D341Med (cell line): ENCODE measurements at places on chromosomes 2 and 18.

- no peak for DNase-seq
Measured at GRCh38 chr18:64695851-64696553, 547.1 kb upstream of the LINC00305 start.

- peak; percentile 80 for DNase-seq
Measured at GRCh38 chr2:224039080-224039769, at the start of gene SERPINE2. SERPINE2 (minus strand) TSS chr2:224039286; CDS start chr2:224001900, 37,386 bp downstream.

DNA sequence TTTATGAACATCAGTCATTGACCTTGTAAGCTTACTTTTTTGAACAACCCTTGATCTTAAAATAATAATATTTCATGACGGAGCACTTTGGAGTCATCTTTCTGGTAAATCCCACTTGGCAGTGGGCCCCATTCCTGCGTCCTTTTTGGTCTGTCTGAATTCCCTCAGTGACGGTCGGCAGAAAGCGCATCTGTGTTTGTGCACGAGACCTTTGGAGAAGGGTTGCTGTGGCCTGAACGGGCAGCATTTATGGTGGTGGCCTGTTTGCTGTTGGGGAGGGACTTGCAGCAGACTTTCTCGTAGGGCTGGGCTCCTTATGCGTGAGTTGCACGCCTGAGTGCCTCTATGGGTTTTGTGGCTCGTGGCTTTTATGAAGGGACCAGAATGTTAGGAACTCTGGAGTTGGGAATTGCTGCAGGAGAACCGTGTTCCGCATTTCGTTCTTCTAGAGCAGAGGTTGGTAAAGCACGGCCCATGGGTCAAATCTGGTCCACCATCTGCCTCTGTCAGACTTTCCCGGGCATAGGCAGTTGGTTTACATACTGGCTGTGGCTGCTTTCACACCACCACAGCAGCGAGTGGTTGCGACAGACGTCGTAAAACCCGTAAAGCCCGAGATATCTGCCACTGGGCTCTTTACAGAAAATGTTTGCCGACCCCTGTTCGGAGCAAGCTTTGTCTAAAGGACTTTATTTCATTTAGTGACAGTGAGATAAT lies 30.8 kb downstream of the LPIN1 start:
- no peak for DNase-seq

DNA sequence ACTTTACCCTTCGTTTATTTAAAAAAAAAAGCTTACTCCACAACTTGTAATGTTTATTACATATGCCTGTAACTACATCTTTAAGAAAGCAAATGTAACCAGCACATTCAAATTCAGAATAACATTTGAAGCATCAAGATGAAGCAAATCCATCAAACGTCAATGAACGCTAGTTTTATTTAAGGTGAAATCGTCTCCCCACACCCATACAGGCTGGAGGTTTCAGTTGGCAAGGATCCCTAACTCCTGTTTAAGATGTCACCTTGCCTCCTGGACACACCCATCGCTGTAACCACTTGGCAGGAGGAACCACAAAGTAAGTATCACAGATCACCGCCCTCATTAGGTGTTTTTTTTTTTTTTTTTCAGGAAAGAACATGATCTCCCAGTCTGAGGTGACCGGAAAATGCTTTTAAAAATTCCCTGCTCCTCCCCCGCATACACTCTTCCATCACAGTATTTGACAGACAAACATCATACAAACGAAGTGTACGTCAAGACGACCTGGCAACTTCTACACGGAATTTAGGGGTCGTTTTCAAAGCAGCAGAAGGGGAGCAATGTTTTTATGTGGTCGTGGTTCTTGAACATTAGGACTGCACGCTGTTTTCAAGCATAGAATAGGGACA lies 19.7 kb upstream of the STPG4 start:
- peak; percentile 41 for DNase-seq

GRCh38 chr2:230758566-230759480 lies 46.2 kb downstream of the CAB39 start:
- no peak for DNase-seq

DNA sequence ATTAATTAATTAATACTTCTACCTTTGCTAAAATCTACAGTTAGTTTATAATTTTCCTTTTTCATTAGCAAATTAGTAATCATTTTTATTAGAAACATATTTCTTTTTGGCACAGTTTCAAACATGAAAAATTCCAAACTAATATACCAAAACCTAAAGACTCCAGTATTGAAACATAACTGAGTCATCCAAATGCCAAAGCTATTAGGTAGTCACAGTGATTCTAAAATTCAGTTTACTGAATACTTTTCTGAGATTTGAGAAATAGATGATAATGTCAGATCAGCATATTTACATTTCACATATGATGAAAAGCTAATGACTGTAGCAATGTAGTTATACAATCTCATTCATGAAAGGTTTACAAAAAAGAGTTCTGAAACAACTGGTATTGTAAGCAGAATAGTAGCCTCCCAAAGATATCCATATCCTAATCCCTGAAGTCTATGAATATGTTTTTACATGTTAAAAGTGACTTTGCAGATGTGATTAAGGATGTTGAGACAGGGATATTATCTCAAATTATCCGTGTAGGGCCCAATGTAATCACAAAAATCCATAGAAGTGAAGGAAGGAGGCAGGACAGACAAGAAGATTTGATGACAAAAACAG lies 680.2 kb upstream of the CHAC2 start:
- DNase-seq = no peak

DNA sequence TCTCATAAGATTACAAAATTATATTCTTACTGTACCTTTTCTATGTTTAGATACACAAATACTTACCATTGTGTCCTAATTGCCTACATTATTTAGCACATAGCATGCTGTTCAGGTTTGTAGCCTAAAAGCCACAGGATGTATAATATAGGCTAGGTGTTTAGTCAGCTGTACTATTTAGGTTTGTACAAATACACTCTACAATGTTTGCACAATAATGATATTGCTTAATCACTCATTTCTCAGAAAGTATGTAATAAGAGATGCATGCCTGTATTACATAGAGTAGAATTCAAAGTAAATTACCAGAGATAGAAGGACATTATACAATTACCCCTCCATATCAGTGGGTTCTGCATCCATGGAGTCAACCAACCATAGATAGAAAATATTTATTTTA lies 201.1 kb upstream of the COL3A1 start:
- DNase-seq = no peak

DNA sequence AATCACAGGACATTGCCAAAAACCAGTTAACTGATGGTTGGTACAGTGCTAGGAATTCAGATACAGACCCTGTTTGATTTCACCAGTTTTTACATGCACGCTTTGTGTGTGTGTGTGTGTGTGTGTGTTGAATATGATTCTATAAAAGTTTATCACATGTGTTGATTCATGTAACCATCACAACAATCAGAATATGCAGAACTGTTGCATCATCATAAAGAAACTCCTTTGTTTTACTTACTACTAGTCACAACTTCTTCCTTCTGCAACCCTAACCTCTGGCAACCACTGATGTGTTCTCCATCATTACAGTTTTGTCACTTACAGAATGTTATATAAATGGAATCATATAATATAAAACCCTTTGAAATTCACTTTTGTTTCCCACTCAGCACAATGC lies 144.8 kb upstream of the CYP26B1 start:
- DNase-seq = no peak

DNA sequence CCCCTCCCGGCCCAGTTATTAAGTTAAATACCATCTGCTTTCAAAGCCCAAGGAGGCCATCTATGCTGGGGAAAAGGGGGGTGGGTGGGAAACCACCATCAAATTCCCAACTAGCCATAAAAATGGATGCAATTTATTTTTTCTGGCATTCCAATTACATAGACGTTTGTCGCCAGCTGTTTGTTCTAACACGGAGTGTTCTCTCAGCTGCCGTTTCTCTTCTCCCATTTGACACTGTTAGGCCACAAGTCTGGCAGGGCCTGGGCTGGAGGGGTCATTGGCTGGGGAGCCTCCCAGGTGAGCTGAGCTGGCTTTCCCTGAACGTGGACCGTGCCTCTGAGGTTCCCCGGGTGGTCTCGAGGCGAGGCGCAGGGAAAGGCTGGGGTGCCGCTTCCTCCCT lies 16.6 kb downstream of the ATOH8 start:
- DNase-seq = no peak

GRCh38 chr2:130300258-130300969 lies 42.3 kb upstream of the IMP4 start:
- DNase-seq = no peak

DNA sequence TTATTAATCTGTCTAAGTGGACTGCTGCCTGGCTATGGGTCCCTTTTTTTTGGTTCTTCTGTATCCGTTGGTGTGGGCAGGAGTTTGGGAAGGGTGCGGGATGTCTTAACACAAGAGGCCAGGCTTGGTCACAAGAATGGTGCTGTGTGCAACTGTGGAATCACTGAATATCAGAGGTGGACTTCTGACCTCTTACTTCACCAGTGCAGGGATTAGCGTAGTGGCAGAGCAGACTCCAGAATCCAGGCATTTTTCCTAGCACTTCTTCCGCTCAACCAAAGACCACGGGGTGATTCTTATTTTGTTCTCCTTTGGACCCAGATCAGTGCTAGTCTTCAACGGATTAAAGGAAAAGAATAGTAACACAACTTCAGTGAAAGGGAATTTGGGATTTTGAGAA lies 254.3 kb upstream of the TNP1 start:
- no peak for DNase-seq

GRCh38 chr2:187486241-187486640 lies 38.2 kb upstream of the CALCRL start:
- no peak for DNase-seq

DNA sequence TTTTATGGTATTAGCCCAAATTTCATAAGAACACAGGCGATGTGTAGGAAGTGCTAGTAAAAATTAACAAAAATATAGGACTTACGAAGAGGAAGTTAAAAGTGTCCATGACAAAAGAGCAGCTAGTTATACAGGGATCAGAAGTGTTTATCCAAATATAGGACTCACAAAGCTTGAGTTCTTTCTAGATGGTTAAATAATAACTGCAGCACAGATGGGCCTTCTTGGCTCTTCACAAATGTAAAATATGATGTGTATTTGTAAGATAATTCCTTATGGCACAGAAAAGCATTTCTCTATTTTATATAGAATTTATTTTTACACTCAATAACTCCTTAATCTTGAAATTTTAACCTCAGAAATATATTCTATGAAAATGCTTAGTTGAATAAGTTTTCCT lies 100.9 kb upstream of the SPHKAP start:
- no peak for DNase-seq

- no peak for DNase-seq
Measured at GRCh38 chr2:175930504-175930903, 71.6 kb downstream of the LNPK start.

- peak; percentile 22 for DNase-seq
Measured at GRCh38 chr2:241901500-241902351, 32.2 kb downstream of the RTP5 start.

GRCh38 chr2:231648579-231649174 lies 56.0 kb downstream of the TEX44 start:
- peak; percentile 83 for DNase-seq

- DNase-seq = no peak
Measured at GRCh38 chr2:162385536-162385935, 41.6 kb downstream of the GCA start.

DNA sequence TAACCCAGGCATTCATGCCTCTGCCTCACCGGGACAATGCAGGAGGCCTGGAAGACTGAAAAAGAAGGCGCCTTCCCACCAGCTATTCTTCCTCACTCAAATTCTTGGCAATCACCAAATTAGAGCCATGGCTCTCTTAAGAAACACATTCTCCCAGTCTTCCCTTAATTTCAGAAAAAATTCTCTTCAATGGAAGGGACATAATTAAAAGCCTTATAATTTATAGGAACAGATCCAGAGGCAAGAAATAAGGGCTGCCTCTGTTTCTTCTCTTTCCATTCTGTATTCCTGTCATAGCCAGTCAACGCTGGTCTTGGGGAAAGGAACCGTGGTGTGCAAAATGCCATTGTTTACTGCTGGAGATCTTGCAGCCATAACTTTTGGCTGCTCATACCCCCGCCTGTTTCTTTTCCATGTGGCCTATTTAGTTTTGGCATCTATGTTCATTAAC lies 32.8 kb downstream of the DTNA start:
- DNase-seq = no peak

- DNase-seq = no peak
Measured at GRCh38 chr18:50162486-50163304, 32.3 kb downstream of the MYO5B start.

DNA sequence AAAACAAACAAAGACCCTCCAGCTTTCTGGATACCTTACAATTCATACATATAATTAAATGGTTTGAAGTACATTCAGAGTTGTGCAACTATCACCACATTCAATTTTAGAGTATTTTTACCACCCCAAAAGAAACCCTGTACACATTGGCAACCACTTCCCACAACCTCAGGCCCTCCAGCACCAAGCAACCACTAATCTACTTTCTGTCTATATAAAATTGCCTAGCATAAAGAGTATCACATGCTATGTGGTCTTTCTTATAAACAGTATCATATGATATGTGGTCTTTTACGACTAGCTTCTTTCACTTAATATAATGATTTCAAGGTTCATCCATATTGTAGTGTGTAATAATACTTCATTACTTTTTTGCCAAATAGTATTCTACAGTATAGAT lies 7.3 kb downstream of the IER3IP1 start:
- no peak for DNase-seq

GRCh38 chr2:8605351-8606065 lies 76.3 kb upstream of the ID2 start:
- no peak for DNase-seq

- DNase-seq = no peak
Measured at GRCh38 chr2:47346638-47347037, 56.3 kb upstream of the MSH2 start.

DNA sequence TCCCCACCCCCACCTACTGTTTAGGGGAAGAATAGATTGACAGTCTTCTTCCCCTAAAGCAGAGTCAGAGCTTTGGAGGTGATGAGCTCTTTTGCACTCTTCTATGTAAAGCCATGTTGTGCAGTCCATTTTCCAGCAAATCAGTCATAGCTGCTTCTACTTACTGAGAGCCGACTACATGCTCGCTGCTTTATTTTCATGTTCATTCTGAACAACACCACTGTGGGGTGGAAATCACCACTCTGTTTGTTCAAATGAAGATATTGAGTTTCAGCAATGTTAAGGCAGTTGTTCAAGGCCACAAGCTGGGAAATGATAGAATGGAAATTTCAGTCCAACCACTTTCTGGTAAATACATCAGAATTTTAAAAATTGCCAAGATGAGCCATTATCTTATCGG lies 88.3 kb downstream of the INSIG2 start:
- DNase-seq = no peak

DNA sequence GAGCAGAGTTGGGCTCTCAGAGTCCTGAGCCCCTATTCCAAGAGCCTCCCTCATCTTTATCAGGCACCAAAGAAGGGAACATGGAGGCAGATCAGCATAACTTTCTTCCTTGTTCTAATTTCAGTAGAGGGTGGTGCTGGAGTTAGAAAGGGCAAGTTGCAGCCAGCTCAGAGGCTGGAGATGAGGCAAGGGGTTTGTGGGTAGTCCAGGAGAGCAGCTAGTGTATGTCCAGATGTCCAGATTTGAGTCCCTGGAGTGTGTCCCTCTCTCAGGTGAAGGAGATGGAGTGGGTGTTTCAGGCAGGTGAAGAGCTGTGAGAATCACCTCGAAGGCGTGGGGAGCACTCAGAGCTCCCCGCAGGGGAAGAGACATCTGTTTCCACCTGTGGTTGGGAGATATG lies 478 bp upstream of the PRKAG3 start:
- no peak for DNase-seq

- no peak for DNase-seq
Measured at GRCh38 chr2:153311432-153311831, 167.1 kb downstream of the RPRM start.
